Cardiac muscle cell (in vitro differentiated cells and primary cell): ENCODE measurements at places on chromosomes 2 and 18.

DNA sequence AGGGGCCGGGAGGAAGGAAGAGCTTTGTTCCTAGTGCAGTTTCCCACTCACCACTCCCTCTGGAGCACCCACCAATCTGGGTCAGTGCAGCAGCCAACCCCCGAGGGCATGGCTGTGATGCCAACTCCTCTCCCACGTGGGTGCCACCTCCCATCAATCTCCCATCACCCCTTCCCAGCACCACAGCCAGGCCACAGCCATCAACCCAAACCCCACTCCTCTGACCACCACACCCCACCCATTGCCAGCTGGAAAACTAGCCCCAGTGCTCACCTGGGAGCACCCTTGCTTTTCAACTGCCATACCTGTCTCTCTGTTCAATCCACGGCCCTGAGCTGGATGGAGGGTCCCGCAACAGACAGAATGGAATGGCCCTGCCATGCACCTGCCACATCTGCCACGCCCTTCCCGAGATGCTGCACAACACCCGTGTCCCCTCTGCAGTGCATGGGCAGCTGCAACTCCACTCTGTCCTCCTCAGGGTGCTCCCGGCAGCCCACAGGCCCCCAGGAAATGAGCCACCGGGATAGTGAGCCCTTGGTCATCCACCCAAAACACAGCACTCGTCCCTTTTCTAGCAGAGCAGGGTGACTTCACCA, 112.4 kb upstream of the ID2 start:
- DNase-seq = no peak

GRCh38 chr2:14633461-14634181, 1.1 kb downstream of the LRATD1 start:
- DNase-seq = no peak

- DNase-seq = no peak
These were observed 10.0 kb downstream of the RNF144A start for GRCh38 chr2:6927186-6927585.

GRCh38 chr2:240205348-240205747, 64.9 kb upstream of the OTOS start:
- DNase-seq = no peak
